ENCODE measurements at places on chromosomes 4 and X.

GRCh38 chr4:182531555-182532162 lies 288.5 kb downstream of the TENM3 start:
- no peak for DNase-seq

- no peak for DNase-seq
Measured at GRCh38 chr4:168737806-168738172, 240.9 kb downstream of the PALLD start.

GRCh38 chr4:87077914-87078585 lies 142.4 kb downstream of the KLHL8 start:
- DNase-seq: no peak

DNA sequence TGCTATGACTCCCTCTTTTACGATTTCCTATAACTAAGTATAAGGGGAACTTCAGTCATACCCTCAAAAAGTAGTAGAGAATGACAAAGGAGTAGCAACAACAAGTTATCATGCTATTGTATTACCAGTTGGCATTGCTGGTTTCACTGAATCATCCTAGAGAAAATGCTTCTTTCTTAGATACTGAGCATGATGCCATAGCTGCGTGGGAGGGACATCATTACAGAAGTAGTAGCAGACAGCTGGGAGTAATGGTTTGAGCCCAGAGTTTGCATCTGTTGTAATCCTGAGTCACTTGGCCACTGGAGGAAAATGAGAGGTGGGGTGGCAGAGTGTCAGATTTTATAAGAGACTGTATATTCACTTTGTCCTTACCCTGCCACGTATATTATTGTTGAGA lies 38.6 kb downstream of the MTMR1 start:
- DNase-seq: no peak

DNA sequence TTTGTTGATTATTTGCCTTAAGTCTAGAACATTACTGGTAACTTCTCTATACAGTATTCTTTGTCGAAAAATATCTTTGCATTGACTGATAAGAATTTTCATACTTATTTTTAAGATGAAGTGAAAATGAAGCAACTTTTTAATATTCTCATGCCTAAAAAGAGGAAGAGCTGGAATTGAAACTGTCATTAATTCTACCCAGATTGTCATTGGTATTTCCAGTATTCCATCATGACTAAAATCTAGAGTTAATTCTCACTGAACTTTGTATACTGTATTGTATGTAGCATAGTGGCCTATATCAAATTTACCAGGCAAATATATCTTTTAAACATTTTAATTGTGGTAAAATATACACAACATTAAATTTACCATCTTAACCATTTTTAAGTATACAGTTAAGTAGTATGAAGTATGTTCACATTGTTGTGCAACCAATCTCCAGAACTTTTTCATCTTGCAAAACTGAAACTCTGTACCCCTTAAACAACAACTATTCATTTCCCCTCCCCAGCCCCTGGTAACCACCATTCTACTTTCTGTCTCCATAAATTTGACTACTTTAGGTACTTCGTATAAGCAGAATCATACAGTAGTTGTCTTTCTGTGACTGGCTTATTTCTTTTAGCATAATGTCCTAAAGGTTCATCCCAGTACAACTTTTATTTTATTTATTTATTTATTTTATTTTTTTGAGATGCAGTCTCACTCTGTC lies 24.3 kb upstream of the ZNF41 start:
- no peak for DNase-seq

DNA sequence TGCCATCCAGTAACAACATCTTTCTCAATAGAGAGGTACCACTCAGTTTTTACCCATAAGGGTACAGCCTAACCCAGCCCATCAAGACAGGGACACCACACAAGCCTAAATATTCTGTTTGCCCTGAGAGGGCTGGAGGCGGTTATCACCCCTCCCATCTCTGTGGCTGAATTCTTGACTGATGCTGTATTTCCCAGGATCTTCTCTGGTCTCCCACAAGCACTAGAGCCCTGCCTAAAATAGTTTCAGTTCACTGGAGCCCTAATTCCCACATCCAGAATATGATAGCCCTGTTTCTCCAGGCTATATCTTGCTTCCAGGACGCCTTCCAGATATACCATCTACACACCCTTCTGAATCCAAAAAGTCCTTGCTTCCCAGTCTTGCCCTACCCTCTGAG lies 91.6 kb upstream of the NMU start:
- DNase-seq: no peak

GRCh38 chrX:107675823-107676555 lies 47.7 kb downstream of the PRPS1 start:
- DNase-seq: no peak

DNA sequence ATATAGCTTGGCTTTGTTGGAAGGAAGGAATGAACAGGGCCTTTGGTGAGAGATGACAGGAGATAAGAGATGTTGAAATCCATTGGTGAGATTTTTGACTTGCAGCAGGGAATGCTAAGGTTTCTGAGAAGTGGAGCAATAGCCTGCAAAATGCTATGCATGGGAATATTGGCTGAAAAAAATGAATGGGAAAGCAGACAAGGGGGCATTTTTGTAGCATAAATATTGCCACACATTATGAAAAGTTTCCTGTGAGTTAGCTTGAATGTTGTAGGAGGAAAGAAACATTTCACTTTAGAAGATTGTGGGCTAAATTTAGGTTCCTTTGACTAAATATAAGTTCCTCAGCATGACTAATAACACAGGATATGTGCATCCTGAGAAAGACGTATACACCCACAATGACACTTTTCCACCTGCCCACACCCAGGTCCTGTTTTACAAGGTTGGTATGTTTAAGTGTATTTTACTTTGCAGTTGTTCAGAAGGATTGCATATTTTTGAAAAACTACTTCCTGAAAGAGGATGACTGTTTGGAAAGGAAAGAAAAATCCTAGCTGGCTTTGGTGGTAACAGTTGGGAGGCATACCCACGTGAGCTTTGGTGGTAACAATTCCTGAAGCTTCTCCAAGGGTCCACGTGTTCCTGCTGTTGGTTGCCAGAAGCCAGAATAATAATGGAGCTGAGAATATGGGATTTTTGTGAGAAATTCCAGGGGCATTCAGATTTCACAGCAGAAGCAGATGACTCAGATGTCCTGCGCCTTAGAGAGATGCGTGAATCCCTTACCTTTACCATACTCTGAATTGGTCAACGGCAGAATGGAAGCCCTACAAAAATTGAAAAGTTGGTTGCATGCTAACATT lies 28.5 kb downstream of the PHEX start:
- no peak for DNase-seq

DNA sequence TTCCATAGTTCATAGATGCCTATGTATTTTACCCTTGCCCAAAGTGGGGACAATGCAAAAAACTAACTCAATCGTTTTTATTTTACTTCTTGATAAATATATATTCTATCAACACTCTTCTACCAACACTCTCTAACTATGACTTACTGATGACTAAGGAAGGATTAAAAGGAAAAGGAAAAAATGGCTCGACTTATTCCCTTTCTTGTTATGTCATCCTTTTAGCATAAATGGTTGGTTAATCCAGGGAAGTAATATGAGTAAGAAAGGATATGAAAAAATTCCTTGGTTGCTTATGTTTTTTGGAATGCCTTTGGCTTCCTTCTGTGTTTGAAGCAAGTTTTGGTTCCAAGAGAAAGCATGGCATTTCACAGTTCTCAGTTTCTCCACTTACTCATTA lies 1087.1 kb downstream of the C4orf33 start:
- no peak for DNase-seq

GRCh38 chrX:85963736-85964135 lies 83.6 kb downstream of the CHM start:
- no peak for DNase-seq

GRCh38 chr4:23242962-23243361 lies 550.2 kb downstream of the GBA3 start:
- DNase-seq: no peak

DNA sequence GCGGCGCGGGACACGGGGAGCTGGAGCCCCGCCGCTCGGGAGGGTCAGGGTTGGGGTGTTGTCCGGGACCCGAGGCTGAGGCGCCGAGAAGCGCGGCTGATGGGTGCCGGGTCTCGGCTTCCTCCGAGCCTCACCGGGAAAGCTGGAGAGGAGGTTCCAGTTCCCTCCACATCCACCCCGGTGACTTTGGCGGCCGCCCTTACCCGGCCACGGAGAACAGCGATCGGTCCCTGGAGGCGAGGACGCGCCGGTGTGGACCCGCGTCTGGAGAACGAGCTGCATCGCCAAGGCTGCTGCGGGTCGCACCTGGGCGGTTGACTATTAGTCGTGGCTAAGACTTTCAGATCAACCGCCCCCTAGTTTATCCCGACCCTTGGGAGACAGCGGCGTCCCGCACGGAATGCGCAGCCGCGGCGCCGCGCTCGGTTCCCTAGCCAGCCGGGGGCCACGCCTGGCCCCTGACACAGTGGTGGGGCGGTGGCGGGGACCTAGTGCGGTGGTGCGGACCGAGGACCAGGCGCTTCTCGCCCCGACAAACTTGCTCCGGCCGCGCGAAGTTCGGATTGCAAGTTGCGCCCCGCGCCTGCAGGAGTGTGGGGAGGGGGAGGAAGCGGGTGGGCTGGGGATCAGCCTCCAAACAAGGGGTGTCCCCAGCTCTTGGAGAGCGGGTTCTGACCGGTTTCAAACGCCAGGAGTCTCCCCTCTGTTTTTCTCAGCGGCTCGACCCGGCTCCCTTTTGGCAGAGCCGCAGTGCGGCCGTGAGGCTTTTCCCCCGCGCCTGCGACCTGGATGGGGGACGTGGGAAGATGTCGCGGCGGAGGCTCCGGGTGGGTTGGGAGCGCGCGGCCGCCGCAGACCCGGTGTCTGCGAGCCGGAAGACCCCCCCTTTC lies 568 bp downstream of the FHDC1 start:
- DNase-seq: peak; percentile 18

DNA sequence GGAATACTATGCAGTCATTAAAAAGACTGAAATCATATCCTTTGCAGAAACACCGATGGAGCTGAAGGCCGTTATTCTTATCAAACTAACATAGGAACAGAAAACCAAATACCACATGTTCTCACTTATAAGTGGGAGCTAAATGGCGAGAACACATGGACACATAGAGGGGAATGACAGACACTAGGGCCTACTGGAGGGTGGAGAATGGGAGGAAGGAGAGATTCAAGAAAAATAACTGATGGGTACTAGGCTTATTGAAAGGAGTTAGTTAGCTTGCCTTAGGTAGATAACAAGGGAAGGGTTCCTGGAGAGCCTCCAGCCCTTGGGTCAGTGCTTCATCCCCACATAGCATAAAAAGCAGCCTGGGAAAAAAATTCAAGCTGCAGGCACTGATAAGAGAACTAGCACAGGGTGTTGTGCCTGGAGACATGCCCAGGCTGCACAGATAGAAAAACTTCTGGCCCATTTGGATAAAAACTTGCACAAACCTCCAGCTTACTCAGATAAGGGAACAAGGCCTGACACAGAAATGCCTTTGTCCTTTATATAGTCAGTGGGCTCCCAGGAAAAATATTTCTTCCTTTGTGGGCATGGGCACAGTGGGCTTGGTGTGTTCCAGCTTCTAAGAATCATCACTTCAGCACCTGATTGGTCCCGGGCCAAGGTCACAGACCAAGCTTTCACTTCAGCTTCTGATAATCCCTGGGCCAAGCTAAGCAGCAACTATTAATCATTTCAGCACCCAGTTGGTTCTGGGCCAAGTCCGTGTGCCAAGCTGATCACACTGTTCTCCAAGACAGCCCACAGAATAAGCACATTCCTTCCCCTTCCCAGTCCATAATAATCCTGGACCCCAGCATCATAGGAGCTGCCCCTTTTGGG lies 23.1 kb upstream of the PWWP3B start:
- no peak for DNase-seq

GRCh38 chrX:49162620-49163019 lies at the start of gene MAGIX:
Gene MAGIX (plus strand): TSS chrX:49162758. CDS start chrX:49162890, 132 bp downstream.
- DNase-seq: no peak

DNA sequence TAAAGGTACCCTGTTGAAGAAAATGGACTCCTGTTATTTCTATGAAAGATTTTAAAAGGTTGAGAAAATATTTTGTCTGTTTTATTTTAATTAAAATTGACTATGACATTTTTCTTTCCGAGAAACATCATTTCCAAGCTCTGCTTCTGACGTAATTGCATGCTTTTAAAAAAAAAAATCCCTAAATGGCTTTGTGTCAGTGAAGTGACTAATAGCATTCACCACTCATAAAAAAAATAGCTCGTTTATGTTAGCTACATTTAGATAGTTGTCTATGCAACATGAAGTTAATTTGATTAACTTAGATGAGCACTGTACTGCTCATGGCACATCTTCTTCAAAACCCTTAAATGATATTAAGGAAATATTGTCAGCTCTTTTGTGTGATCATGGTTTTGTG lies 105.1 kb upstream of the KLHL13 start:
- no peak for DNase-seq

GRCh38 chr4:143352720-143353119 lies 16.0 kb downstream of the GAB1 start:
- no peak for DNase-seq

- DNase-seq: no peak
Measured at GRCh38 chr4:33349376-33349775, 2629.2 kb downstream of the PCDH7 start.

GRCh38 chrX:133645977-133646718 lies 230.9 kb upstream of the GPC4 start:
- DNase-seq: no peak

GRCh38 chr4:37922328-37922727 lies 31.4 kb downstream of the TBC1D1 start:
- no peak for DNase-seq

DNA sequence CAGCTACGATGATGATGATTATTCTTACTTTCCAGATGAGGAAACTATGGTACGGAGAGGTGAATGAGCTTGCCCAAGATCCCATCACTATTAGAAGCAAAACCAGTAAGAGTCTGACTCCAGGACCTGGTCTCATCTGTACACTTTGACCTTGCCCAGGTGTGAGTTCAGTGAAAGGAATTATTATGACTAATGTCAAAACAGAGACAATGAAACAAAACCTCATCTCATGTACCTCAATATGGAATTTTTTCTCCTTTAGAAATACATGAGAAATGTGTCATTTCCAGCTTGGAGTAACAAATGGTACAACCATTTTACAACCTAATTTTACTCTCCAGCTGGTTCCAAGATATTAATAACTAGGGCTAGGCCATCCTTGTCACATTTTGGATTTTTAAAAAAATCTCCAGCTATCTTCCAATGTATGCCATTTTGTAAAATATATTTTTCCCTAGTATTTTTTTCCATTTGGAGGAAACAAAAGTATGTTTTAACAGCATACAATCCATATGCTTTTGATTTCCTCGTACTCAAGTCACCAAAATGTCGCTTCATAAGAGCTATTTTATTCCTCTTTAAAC lies 213.8 kb downstream of the PTTG2 start:
- no peak for DNase-seq

DNA sequence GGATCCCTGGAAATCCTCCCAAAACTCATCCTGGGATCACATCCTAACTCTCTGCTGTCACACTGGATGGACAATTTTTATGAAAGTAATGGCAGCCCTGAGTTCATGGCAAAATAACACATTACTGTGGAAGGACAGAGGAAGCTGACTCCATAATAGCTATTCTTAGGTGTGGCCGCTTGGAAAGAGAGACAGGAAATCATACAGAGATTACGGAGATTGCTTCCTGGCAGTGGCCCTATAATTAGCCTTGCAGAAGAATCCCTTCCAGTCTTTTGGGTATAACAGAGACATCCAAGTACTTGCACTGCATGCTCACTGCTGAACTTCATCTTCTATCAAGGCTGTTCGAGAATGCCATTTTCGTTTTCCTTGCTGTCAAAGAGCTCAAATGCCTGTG lies 133.1 kb upstream of the VCX start:
- no peak for DNase-seq

GRCh38 chr4:34178476-34178875 lies 2065.8 kb downstream of the ARAP2 start:
- no peak for DNase-seq

GRCh38 chr4:147928400-147928799 lies 196.5 kb downstream of the ARHGAP10 start:
- no peak for DNase-seq
